GM12891 (cell line): ENCODE measurements at places on chromosomes 2 and 18.

- DNase-seq = no peak
These were observed 116.8 kb upstream of the NFATC1 start for GRCh38 chr18:79278896-79279295.

- peak; percentile 21 for DNase-seq
These were observed 35.5 kb upstream of the KIDINS220 start for GRCh38 chr2:8872821-8873432.

- no peak for DNase-seq
These were observed 254.7 kb downstream of the PTPRM start for GRCh38 chr18:7821784-7822183.

DNA sequence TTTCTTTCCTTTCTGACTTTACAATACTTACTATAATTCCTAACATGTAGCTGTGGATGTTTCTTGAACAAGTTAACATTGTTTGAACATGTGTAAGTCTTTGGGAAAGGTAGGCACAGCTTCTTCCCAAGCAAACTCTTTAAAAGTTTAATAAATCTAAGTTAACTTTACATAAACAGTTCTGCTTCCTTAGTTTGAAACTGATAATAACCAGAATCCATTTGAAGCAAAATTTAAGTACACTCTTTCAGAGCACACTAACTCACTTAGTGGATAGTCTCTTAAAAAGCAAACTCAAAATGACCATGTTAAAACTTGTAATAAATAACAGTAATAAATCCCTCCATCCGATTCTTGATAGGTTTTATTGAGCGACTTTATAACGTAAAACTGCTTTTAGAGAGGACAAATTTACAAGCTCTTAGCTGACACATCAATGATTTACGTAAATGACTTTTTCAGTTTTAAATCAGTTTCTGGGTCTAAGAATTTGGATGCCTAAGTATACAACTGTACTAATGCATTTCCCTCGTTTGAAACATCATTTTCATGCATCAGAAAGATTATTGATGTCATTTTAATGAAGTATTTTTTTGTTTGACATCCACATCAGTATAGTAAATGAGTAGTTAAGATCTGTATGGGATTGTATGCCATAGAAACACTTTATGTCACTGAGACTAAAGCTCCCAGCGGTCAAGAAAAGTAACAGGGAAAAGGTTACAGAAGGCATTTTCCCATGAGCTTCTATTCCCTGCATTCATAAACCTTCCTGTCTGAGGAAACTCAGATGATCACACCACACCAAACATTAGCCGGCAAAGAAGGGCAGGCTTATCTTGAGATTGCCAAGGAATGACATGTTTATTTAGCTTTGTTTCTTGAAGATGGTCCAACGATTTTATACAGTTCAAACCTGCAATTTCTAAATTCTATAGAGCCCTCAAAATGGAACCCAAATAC, 67.5 kb downstream of the PDE1A start:
- DNase-seq = no peak

DNA sequence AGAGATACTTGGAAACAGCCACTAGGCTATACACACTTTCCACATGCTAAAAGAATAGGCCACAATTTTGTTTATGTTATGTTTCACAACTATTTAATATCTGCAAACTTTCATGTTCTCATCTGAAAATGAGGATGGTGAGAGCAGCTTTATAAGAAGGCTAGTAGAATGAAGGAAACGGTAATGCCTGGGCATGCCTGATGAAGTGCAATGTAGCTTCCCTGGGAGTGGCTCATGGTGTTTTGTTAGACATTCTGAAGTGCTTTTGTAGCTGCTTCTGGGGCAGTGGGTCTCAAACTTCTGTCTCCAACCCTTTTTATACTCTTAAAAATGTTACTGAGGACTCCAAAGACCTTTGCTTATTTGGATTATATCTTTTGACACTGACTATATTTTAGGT, 193.3 kb upstream of the VWC2L start:
- DNase-seq = no peak
